ENCODE measurements at places on chromosomes 7 and 10.

- DNase-seq = peak; percentile 75
Observed at GRCh38 chr10:95445223-95445836, 115.8 kb downstream of the SORBS1 start.

GRCh38 chr10:69639291-69640195 lies 9.5 kb downstream of the FAM241B start:
- DNase-seq = peak; percentile 47

DNA sequence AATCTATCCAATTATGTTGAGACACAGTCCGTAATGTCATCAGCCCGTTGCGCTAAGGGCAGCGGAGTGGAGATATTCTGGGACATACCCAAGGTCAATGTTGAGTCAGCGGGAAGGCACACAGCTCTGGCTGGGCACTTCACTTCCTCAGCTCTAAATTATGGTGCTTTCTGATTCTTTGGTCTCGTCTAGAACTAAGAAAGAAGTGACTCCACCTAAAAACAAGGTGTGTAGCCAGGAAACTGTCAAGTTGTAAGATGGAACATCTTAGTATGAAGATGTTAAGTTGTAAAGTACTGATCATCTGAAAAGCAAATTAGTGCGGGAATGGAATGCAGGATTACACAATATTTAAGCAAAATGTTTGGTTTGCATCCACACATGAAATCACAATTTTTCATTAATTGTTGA lies 43.1 kb downstream of the BAIAP2L1 start:
- peak; percentile 72 for DNase-seq

GRCh38 chr10:124665980-124666379 lies 78.2 kb downstream of the FAM53B start:
- no peak for DNase-seq

GRCh38 chr10:86283466-86284287 lies 82.9 kb downstream of the GRID1 start:
- no peak for DNase-seq

DNA sequence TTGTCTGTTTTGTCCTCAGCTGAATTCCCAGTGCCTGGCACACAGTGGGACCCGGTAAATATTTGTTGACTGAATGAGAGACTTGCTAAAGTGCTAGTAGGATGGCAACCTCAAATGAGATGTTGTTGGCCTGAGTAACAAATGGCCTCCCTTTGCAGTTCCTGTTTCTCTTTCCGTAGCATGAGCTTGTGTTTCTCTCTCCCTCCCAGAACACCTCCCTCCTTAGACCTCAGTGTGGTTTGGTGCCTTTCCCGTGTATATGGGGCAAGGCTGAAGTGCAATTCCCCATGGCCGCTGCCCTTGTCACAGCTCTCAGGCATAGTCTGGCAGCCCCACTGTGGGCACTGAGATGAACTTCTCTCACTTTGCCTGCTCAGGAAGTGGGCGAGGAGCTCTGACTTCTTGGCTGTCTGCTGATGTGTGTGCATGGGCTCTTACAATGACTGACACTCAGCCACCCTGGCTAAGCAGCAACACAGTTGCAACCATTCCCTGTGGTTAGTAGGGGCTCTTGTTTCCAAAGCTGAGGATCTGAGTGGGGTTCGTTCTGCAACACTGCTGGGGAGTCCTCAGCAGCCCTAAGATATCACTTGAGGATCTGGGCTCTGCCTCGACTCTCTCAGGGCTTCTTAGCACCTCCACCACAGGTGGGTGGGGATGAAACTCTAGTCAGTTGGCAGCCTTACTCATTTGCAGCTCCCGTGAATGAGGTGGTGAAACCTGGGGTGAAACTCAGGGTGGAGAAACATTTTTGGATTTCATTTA lies 136.1 kb downstream of the ICA1 start:
- no peak for DNase-seq

DNA sequence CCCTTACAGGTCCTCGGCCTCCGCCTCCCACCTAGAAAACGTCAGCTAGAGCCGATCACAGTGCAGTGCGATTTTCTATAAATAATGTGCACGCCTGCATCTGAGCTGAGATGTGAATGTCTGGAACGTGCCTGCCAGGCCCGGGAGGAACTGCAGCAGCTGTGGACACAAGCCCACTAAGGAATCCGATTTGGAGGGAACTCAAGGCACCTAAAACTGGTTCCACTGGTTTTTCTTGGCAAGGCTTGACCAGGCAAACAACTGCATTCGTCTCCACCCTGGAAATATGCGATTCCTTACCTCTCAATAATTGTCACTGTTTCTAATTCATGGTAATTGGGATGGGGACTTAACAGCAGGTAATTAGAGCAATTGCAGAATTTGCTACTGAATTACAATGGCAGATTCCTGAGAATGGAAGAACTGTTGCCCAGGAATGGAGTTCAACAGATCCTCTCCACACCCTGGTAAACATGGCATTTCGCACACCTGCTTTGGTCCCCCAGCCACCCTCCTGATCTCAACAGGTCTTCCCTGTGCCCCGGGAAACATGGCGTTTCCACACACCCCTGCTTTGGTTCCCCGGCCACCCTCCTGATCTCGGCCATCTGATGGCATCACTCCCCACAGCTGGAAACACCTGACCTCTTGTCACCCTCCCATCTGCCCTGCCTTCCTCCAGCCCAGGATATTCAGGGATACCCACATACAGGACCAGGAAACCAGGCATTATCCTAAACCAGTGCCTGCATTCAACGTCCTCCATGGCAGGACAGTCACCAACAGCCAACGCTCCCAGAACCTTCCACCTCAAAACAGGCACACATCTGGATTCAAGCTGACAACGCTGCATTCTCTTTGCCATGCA lies 76.0 kb downstream of the DIP2C start:
- DNase-seq = no peak

GRCh38 chr7:85274454-85274853 lies 87.6 kb upstream of the SEMA3D start:
- no peak for DNase-seq

- DNase-seq = no peak
Observed at GRCh38 chr10:95730233-95730632, 25.7 kb upstream of the ENTPD1 start.

GRCh38 chr10:11104772-11105675 lies 87.4 kb downstream of the CELF2 start:
- DNase-seq = no peak

- DNase-seq = no peak
Observed at GRCh38 chr10:86652361-86653202, 1.8 kb upstream of the OPN4 start.

GRCh38 chr10:89032141-89032891 lies 41.7 kb downstream of the FAS start:
- DNase-seq = peak; percentile 31

- no peak for DNase-seq
Observed at GRCh38 chr10:42952349-42952748, 124.5 kb upstream of the RET start.

DNA sequence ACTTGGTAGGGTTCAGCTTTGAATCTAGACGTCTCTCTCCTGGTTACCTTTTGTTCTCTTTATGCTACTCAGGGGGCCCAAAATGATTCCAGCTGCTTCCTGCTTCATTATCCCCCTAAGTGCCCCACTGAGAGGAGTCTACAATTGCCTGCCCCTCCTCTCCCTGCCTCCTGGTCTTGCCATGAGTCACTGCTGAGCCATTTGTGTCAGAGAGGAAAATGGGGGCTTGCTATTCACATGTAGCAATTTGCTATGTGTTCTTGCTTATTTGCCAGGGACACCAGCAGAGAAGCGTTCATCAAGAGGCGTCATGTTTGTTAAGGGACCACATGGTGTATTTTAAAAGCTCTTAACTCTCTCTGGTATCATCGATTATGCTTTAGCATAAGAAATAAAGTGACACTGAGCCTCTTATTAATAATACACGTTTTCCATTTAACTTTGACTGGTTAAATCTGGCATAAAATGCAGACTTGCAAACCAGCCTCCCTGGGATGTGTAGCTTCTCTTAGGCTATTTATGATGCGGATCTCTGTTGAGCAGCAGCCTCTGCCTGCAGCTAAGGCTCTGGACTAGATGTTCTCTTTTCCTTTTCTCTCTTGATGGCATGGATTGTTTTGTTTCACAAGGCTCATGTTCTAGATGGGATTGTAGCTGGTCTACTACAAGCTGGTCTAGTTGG lies 239.3 kb downstream of the AUTS2 start:
- peak; percentile 44 for DNase-seq

- no peak for DNase-seq
Observed at GRCh38 chr7:4724648-4725013, 42.5 kb downstream of the FOXK1 start.

GRCh38 chr7:135734343-135734689 lies 6.3 kb upstream of the SLC13A4 start:
- DNase-seq = no peak

GRCh38 chr7:136399385-136399784 lies 422.2 kb upstream of the MTPN start:
- DNase-seq = no peak

DNA sequence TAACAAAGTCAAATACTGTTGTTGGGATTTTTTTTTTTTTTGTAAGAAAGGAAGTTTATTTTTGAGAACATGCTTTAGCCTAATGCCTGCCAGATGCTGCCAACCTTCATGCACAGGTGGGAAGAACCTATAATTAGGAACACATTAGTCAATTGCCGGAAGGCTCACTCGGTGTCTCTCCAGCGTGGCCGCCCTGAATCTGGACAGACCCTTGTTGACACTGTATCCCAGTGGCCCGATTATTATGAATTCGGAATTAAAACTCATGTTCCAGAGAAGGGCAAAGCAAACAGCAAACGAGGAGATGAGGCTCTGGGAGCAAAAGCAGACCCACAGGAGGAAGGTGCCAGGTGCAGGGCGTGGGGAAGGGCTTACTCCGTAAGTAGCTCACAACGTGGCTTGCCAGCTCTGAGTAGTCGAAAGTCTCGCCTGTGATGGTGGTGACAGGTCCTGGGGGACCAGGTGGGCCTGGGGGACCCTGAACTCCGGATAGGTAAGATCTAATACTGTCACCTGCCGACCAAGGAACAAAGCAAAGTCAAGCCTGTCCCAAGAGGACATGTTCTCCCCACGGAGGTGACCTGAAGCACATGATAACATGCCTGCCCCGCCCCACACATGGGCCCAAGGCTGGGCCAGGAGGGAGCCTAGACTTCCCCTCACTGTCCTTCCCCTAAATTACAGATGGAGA lies 48.3 kb downstream of the COL17A1 start:
- DNase-seq = no peak

DNA sequence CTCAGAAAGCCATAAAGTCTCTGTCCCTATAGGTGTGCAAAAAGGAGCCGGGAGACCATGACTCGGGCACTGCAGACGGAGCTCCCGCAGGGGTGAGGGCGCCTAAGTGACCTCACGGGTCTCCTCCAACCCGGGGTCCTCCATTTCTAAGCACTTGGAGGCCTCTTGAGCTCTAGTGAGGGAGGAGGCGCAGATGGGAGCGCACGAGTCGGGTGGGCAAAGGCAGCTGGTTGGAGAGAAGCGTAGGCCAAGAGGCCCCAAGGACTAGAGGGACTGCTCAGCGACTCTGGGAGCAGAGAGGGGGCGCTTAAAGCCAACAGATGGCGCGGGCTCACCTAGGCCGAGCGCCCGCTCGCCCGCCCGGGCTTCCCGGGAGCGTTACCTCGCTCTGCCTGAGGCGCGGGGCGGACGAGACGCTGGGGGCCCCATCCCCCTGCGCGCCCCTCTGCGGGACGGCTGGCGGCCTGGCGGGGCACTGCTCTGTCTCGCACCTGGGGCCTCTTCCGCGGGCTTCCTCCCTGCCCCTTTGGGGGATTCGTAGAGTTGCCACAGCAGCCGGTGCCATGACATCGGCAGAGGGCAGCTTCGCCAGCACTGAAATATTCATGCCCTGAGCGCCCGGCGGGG lies 523 bp upstream of the CDH23 start:
- DNase-seq = no peak

GRCh38 chr10:15515202-15515601 lies 144.1 kb upstream of the FAM171A1 start:
- DNase-seq = no peak

GRCh38 chr10:75540981-75541380 lies 109.6 kb downstream of the LRMDA start:
- no peak for DNase-seq

DNA sequence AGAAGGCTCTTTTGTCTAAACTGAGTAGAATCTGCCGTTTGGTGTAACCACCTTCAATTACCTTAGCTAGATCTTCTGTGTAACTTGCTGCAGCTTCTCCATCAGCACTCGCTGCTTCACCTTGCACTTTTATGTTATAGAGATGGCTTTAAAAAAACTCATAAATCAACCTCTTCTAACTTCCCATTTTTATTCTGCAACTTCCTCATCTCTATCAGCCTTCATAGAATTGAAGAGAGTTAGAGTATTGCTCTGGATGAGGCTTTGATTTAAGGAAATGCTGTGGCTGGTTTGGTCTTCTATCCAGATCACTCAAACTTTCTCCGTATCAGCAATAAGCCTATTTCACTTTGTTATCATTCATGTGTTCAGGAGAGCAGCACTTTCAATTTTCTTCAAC lies 1131.9 kb upstream of the CELF2 start:
- DNase-seq = no peak

GRCh38 chr7:35465791-35466336 lies 212.0 kb upstream of the TBX20 start:
- DNase-seq = no peak

DNA sequence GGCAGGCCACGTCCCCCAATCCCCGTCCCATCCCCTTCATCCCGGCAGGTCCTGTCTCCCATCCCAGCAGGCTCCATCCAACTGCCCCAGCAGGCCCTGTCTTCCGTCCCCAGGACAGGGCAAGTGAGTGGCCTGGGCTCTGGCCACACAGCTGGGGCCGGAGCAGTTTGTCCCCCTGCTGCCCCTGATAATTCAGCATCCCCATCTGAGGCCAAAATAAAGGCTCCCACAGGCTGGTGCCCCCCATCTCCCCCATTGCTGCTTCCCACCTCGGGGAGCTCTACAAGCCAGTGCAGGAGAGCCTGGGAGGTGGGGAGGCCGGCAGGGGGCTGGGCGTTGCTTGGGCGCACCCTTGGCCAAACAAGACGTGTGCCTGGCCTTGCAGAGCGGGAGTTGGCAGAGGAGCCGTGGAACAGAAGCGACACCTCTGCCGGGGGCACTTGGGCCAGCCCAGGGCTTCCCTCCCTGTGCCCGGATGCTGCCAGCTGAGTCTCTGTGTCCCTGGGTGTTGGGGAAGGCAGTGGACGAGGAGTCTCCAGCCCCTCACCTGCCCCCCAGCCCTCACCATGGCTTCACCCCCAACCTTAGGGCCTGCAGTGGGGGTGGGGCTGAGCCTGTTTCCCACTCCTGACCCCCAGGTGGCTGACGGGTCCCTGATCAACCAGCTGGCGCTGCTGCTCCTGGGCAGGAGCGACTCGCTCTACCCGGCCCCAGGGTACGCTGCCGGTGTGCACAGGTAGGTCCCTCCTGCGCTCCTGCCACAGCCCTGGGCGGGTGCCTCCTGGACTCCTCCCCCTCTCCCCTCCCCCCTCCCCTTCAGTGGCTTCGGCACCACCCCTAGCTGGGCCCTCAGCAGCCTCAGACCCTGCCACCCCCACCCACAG lies 14.0 kb downstream of the AP5Z1 start:
- DNase-seq = no peak

GRCh38 chr7:44847509-44847919 lies 373 bp downstream of the H2AZ2 start:
- DNase-seq = peak; percentile 78

DNA sequence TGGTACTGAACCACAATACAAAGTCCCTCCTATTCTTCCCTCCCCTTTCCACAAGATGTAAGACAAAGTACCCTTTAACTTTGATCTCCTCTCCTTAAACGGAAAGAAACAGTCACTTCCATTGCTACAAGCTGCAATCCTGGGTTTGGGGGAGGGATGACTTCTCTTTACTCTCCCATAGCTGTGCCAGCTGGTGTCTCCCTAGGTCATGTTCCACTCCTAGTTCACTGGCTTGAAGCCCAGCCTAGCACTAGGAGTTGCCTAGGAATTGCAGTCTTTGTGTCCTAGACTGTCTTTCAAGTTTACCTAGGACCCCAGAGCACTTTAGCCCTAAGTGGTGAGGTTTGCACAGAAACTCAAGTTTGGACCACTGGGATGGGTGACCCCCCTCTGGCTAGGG lies 311.1 kb downstream of the HPSE2 start:
- DNase-seq = no peak

Data from kidney capillary endothelial cell (primary cell).